ENCODE measurements at places on chromosomes 5 and 9. TPM values are rescaled to one million over a fixed set of nuclear protein-coding genes. Genes with fewer than 3 reads are reported as not detected.

HMMR gene
- 1.1 TPM for total RNA-seq

NR5A1 gene
- total RNA-seq = not detected

DNA sequence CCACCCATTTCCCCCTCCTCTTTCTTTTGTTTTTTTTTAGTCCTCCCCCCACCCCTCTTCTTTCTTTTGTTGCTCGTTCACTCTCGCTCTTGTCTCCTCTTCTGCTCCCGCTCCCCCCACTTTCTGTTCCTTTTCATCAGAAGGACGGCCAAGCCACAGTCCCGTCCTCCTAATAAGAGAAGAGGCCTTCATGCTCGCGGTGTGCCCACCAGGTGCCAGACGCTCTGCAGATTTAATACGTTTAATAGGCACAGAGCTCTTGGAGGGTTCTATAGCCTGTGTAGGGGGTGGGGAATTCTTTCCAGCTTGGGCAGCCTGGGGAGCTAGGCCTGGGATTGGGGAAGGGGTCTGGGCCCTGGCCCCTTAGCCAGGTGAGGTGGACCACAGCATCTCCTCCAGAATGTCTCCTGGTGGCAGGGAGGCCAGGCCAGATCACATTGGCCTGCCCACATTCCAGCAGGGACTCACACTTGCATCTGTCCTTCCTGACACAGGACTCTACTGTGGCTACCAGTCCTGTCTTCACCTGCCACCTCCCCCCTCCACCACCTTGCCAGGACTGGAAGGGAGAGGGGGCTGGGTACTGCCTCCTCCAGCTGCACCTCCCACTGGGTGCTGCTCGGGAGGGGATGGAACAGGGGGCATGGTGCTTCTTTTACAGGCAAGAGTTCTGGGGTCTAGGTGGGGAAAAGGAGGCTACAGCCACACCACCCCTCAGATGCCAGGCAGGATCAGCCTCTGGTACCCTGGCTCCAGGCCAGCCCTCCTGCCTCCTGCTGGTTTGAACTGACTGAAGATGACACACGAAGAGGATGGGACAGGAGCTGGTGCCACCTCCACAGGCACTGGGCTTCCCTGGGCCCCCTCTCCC, 6.1 kb upstream of the BARX1 start:
- DNase-seq = peak; percentile 63
- peaks cover 32% of the 10 kb centered on the region for H3K4me1 ChIP-seq
- H3K4me3 ChIP-seq = no peak overlapping the region
- H3K27me3 ChIP-seq = peaks cover 57% of the 10 kb centered on the region
- no peaks in the 10 kb centered on the region for H3K36me3 ChIP-seq

DNA sequence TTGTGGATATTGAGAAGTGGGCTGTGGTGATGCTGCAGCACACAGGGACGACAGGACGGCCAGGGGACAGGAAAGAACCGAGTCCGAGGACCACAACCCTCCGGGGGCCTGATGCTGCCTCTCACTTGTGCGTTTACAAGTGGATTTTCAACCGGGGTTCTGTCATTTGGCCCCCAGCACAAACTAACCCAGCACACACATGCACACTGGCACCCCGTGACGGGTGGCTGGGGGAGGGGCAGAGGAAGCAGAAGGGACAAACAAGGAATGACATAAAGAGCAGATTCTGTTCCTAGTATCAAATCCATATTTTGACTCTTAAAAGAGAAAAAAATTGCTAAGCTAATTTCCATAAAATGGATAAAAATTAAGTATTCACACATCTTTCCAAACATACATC, 18.3 kb upstream of the ZFYVE16 start:
- no peak for DNase-seq
- H3K27ac ChIP-seq = no peak overlapping the region
- no peaks in the 10 kb centered on the region for H3K4me1 ChIP-seq
- H3K36me3 ChIP-seq = no peaks in the 10 kb centered on the region
- H3K27me3 ChIP-seq = no peaks in the 10 kb centered on the region

- no peaks in the 10 kb centered on the region for H3K4me1 ChIP-seq
- H3K4me3 ChIP-seq = no peak overlapping the region
- H3K27me3 ChIP-seq = no peaks in the 10 kb centered on the region
- no peak for DNase-seq
- H3K27ac ChIP-seq = no peak overlapping the region
Observed at GRCh38 chr9:72065076-72065475, 4.7 kb upstream of the C9orf57 start.
